T-helper 9 cell (primary cell): ENCODE measurements at places on chromosomes 2 and 18.

DNA sequence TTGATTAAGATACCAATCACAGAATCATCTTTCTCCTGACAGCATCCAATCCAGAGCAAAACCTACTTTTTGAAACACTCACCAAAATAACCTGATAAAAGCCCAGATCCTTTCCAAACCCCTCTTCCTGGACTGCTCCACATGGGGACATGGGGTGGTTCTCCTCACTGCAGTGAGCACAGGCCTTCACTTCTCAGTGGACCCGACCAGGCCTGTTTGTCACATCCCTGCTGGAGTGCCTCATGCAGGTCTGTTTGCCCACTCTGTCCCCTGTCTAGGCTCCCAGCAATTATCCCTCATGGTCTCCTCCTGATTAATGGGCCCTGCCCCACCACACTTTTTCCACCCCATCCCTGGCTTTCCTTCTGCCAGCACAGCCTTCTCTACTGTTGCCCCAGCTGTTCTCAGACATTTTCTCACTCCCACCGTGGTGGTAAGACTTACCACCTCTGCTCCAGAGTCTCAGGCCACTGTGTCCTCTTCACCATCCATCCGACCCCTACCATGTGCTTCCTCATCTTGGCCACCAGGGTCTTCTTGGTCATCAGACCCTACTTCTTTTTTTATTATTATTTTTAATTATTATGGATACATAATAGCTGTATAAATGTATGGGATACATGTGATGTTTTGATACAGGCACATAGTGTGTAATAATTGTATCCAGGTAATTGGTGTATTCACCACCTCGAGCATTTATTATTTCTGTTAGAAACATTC lies 21.1 kb downstream of the MRPL30 start:
- DNase-seq = no peak

DNA sequence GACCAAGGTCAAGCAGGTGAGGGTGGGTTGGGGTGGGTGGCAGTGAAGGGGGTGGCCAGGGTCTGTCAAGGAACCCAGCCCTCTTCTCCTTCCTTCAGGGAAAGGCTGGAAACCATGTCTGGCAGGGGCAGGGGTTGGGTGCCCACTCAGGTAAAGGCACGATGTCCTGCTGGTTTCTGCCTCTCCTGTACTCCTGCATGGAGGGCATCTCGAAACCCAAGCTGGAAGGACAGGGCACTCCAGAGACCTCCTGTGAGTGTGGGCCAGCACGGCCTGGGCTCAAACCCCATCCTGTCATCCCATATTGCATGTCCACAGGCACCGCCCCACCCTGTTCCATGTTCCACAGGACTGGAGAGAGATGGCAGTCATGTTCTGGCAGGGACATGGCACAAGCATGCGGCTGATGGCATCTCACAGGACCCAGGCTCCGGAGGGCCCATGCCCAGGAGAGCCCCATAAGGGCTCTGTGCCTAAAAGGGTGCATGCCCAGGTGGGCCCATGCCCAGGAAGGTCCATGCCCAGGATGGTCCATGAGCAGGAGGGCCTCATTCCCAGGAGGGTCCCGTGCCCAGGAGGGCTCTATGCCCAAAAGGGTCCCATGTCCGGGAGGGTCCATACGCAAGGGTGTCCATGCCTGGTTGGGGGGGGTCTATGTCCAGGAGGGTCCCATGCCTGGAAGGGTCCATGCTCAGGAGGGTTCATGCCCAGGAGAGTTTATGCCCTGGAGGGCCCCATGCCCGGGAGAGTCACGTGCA lies 6.4 kb downstream of the GPR35 start:
- DNase-seq = no peak

- DNase-seq = no peak
These were observed 26.1 kb upstream of the SEMA4C start for GRCh38 chr2:96895746-96896651.

DNA sequence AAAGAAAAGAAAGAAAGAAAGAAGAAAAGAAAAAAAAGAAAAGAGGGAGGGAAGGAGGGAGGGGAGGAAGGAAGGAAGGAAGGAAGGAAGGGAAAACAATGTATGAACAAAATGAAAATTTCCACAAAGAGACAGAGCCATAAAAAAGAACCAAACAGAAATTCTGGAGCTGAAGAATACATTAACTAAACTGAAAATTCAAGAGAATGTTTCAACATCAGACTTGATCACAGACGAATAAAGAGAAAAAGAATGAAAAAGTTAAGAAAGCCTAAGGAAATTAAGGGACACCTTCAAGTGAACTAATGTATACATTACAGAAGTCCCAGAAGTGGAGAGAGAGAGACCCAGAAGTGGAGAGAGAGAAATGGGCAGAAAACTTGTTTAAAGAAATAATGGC lies 60.9 kb upstream of the RAB6C start:
- no peak for DNase-seq

DNA sequence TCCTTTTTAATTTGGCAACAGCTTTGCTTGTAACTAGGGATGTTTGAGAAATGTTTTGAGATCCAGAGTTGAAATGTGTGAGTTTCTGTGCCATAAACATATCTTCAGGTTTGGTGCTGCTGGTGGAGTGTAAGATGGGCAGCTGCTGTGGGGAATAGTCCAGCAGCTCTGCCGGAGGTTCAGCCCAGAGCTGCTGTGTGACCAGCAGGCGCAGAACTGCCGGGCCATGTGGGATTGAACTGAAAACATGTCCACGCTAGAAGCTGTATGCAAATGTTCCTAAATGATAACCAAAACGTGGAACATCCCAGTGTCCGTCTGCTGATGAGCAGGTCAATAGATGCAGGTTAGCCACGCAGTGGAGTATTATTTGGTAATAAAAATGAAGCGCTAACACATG lies 99.6 kb downstream of the DGKD start:
- no peak for DNase-seq
